ENCODE measurements at places on chromosomes 5 and 9.

DNA sequence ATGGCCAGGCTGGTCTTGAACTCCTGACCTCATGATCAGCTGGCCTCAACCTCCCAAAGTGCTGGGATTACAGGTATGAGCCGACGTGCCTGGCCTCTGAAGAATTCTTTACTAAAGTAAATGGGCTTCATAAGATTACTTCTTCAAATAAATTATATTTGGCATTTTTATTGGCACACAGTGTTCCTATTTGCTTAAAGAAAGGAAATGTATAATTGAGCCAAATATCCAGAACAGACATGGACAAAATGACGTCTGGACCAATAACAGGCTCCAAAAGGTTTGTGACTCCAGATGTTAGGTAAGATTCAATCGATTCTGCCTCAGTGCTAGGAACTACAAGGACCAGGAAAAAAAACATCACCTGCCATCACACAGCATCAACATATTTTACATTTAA lies 40.7 kb downstream of the ECPAS start:
- no peak for DNase-seq

- DNase-seq, result no peak
Measured at GRCh38 chr5:168372356-168372946, 81.0 kb downstream of the WWC1 start.

DNA sequence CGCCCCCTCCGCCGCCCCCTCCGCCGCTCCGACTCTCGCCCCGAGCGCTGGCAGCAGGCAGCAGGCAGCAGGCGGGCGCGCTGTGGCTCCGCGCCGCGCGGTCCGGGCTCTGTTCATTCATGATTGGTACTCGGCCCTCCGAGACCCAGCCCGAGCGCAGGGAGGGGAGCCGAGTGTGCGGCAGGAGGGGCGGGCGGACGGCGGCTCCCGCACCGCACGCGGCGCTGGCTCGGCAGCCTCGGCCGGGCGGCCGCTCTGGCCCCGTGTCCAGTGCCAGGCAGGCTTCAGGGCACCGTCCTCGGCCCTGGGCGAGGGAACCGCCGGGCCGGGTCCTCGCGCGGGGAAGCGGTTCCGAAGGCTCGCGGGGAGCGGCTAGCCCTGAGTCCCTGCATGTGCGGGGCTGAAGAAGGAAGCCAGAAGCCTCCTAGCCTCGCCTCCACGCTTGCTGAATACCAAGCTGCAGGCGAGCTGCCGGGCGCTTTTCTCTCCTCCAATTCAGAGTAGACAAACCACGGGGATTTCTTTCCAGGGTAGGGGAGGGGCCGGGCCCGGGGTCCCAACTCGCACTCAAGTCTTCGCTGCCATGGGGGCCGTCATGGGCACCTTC lies at the start of gene KCNIP1:
KCNIP1 (plus strand) TSS at position 31 of the 607 bp plus-strand sequence.
- no peak for DNase-seq

DNA sequence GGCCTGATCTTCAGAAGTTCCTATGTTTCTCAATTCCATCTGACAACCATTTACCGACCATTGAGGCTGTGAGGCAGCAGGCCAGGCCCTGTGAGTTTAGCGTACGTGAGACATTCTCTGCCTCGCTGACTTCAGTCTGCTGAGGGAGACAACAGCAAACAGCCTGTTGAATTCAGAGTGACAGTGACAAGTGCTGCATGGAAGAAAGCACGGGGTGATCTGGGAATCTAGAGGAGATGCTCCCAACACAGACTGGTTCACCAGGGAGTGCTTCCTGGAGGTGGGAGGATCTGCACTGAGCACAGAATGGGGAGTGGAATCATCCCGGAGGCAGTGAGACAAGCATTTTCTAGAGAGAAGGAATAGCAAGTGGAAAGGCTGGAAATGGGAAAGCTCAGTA lies 10.0 kb upstream of the DDX41 start:
- DNase-seq, result no peak

GRCh38 chr9:116144555-116144954 lies 9.0 kb upstream of the PAPPA start:
- DNase-seq, result no peak

DNA sequence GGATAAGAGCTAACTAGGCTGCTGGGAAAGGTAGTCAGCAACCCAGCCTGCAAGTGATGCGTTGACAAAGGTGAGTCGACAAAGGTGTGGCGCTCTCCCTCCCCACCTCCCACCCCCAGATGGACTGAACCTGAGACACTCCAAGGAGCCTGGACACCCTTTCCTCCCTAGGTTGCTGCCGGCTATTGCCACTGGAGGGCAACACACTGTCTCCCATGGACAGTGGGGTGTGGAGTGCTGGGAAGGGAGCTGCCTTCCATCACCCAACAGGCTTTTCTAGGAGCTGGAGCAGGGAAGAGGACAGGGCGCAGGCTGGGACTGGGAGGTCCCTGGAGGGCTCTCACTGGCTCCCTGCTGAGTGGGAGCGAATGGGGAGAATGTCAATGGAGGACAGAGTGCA lies 75.4 kb upstream of the ARAP3 start:
- DNase-seq, result no peak

DNA sequence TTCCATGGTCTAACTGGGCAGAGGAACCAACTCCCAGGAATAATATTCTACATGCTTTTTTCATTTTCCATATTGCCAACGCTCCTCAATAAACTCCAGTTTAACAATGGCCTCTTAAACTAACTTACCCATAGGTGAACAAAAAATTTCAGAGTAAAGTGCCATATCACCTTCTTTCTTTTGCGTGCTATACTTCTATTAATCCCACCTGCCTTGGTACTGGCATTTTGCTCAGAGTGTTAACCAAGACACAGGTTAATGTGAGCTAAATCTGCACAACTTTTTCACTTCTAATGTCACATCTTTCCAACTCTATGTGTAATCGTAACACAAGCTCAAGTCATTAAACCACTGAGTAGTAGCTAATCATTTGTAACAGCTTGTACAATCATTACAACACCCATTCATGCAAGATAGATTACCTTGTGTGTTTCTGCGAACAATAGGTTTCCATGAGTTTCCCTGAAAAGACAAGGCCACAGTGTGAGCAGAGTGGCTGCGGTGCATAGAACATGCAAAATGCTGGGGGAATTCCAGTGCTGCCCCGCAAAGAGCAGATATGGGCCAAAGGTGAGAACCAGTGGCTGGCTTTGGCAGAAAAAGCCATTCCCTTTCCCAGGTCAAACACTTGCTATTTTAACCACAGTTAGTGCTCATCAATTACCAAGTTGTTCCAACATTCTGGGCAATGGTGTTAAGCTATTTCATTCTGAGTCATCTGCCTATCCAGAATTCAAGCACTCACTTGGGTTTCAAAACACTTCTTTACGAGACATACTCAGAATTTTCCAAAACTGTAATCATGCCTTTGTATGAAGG lies 42.8 kb downstream of the TIMD4 start:
- DNase-seq, result peak; percentile 38

DNA sequence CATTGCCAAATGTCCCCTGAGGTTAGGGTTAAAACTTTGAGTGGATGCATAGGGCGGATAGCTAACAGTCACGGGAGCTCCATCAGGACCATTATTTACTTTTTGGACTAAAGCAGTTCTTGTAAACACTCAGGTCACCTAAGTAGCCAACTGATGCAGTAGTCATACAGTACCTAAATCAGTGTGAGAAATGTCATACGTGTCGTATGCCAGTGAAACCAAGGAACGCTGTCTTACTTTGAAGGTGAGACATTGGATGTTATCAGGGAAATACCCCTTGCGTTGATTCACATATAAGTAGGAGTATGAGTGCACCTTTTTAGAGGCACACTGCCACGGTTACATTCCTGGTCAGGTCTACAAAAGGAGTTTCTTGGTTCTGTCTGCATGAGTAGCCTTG lies 101.9 kb downstream of the LNPEP start:
- DNase-seq, result no peak

- no peak for DNase-seq
Measured at GRCh38 chr5:52457810-52458209, 329.9 kb upstream of the ITGA1 start.

GRCh38 chr5:90528601-90529193 lies 687 bp downstream of the LYSMD3 start:
- DNase-seq, result peak; percentile 46

DNA sequence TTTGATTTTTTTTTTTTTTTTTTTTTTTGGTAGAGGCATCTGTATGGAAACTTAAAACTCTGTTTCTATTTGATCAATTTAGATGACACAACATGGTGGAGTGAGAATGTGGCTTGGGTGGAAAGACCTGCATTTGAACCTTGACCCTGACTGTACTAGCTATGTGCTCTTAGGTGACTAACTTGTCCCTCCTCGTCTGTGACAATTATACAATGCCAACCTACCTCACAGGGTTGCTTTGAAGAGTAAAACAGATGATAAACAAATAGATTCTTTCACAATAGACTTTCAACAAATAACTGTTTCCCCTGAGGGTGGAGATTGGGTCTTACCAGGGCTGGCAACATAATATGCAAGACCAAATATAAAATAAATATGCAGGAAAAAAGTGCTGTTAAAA lies 109.3 kb downstream of the CRB2 start:
- DNase-seq, result no peak

DNA sequence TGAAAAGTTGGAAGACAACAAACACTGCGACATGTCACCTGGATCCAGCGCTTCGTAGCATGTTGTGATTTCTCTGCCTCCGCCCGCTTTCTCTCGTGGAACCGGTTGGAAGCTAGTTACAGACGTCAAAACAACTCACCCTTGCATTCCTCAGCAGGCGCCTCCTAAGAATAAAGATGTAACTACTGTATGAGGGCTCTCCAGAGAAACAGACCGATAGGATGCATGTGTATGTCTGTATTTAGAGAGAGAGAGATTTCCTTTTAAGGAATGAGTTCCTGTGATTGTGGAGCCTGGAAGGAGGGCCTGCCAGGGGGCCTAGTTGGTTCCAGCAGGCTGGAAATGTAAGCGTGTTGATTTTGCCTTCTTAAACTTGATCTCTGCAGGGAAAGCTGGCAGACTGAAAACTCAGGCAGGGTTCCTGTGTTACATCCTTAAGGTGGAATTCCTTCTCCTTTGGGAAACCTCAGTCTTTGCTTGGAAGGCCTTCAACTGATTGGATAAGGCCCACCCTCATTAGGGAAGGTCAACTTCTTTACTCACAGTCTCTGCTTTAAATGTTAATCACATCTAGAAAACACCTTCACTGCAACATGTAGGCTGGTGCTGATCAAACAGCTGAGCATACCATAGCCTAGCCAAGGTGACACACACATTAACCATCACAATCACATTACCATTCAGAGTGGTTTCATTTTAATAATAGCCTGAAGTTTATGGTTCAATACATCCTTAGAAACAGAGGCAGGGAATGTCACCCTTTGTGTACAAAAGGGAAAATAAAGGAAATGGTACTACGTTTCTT lies 163.8 kb downstream of the SYK start:
- DNase-seq, result no peak

DNA sequence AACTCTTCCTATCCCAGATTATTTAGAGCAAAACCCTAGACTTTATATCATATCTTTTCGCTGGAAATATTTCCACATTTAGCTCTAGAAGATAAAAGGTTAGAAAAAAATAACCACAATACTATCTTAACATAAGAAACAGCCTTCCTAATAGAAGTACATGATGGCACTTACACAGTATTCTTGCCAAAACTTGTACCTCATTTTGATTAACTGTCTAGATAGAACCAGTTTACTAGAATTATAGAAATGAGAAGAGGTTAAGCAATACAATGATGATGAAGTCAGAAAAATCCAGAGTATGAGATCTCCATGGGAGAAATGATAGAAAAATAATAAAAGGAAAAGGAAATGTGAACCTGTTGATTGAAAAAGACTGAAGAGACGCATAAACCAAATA lies 63.1 kb downstream of the SLC12A2 start:
- no peak for DNase-seq

DNA sequence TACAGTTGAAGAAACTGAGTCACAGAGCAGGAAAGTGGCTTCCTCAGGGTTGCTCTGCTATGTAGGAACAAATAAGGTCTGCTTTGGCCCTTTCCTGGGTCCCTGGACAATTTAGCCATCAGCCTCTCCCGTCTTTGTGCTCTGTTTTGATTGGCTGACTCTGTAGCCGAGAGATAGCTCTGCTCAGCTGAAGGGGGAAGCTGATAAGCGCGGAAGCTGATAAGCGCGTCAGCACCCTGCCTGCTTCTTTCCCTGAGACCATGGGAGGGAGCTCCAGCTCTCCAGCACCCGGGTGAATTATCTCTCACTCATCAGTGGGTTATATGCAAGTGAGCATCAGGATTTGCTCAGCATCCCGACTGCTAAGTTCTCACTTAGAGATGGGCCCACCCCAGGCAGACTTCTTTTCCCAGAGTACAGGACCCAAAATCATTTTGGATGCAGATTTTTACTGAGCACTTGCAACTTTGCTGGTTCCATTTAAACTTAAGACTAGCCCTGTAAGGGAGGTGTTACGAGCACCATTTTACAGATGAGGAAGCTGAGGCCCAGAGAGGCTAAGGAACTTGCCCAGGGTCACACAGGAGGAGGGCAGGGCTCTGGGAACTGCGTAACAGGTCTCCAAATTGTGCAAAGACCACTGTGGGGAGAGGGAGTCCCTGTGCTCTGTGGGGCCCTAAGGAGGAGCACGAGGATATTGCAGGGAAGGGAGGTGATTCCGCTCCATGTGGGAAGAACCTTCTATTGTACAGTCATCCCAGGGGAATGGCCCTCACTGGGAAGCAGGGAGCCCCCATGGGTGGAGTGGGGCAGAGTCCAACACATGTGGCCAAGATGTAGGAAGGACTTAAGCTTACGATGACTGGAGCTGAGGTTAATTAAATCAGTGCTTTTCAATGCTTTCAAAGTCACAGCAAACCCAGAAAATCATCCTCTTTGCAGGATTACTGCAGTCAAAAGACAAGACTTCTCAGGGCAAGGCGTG lies 83.7 kb upstream of the ORM1 start:
- no peak for DNase-seq

DNA sequence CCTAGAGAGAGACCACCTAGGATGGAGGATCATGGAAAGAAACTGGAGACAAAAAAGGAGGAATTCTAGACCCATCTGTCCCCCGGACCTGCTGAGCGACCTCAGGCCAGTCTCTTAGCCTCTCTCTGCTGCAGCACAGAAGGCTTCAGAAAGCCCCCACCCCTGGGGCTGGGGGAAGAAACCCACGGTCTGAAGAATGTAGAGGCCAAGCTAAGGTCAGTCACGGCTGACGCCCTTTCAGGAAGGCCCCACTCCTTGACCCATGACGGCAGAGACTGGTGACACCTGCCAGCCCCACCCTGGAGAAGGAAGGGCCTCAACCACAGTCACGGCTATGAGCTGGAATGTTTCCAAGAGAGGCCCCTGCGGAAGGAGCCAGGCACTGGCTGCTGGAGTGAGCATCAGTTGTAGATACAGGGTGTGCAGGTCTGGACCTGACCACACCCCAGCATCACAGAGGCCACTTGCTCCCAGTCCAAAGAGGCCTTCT lies 120.5 kb upstream of the BOD1 start:
- DNase-seq, result peak; percentile 2

DNA sequence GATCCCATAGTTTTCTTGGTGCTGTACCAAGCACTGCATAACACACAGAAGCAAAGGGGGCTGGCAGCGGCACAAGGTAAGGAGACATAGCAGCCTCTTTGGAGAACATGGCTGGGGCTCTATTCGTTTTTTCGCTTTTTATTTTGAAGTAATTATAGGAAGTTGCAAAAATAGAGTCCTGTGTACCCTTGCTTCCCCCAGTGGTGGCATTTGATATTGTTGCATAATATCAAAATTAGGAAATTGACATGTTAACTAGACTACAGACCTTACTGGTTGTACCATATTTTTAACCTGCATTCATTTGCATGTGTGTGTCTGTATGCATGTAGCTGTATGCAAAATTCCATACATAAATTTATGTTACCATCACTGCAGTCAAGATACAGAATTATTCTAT lies 6.6 kb upstream of the UBQLN1 start:
- peak; percentile 30 for DNase-seq

GRCh38 chr9:98130576-98131228 lies 11.7 kb upstream of the TRIM14 start:
- no peak for DNase-seq

All from CD4-positive, alpha-beta T cell treated with Interleukin-10 for 1 hour (primary cell).